Activated CD8-positive, alpha-beta memory T cell treated with anti-CD3 and anti-CD28 coated beads for 1 hour (primary cell): ENCODE measurements at places on chromosomes 6 and 20.

GRCh38 chr6:54427396-54427937 is 119.2 kb downstream of the TINAG start:
- no peak for DNase-seq

- no peak for DNase-seq
Observed at GRCh38 chr6:24078200-24078599, 47.8 kb upstream of the NRSN1 start.

GRCh38 chr6:49607391-49607982 is 29.2 kb downstream of the RHAG start:
- no peak for DNase-seq

GRCh38 chr6:140581601-140582000 is 1207.2 kb upstream of the CITED2 start:
- no peak for DNase-seq

DNA sequence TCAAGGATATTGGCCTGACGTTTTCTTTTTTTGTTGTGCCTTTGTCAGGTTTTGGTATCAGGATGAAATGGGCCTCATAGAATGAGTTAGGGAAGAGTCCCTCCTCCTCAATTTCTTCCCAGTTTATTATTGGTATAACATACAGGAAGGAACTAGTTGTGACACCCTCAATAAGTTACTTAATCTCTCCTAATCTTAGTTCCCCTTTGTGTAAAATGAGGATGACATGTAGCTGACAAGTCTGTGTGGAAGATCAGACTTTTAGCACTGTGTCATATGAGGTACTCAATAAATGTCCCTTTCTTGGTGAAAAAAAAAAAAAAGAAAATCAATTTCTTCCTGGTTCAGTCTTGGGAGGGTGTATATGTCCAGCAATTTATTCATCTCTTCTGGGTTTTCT is 155.8 kb downstream of the PDE7B start:
- DNase-seq = no peak

- DNase-seq = no peak
Observed at GRCh38 chr20:63822276-63822696, 8.8 kb downstream of the ZBTB46 start.

- no peak for DNase-seq
Observed at GRCh38 chr20:54456423-54456822, 19.0 kb upstream of the DOK5 start.

DNA sequence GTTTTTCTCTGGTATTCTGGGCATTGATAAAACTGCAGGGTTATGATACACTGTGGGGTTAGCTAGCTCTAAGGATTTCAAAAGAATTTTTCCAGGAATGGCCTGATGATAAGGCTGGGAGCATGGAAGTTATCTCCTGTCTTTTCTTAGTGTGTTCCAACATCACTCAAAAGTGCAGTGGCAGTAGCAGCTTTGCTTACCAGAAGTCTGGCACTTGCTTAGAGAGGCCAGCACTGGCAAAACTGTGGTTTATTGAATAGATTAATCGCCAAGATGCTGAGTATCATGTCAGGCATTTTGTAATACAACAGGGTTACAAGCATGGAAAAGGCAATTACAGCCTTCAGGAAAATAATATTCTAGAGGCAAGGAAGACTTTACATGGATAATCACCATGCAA is 719.5 kb upstream of the GJE1 start:
- no peak for DNase-seq

DNA sequence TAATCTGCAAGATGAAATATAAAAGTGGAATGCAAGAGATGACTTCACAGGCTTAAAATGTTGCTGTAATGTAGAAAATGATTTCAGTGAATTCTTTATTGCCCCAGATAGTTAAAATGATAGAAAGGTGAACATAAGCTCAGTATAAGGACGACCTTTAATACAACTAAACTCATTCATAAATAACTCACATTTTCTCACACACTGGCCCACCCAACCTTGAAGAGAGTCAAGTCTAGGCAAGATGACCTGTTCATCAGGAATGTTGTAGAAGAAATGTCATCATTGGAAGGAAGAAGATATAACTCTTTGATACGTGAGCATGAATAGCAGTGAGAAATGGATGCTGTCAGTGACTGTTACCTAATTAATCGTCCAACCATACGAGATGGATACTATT is 111.1 kb upstream of the SASH1 start:
- no peak for DNase-seq

DNA sequence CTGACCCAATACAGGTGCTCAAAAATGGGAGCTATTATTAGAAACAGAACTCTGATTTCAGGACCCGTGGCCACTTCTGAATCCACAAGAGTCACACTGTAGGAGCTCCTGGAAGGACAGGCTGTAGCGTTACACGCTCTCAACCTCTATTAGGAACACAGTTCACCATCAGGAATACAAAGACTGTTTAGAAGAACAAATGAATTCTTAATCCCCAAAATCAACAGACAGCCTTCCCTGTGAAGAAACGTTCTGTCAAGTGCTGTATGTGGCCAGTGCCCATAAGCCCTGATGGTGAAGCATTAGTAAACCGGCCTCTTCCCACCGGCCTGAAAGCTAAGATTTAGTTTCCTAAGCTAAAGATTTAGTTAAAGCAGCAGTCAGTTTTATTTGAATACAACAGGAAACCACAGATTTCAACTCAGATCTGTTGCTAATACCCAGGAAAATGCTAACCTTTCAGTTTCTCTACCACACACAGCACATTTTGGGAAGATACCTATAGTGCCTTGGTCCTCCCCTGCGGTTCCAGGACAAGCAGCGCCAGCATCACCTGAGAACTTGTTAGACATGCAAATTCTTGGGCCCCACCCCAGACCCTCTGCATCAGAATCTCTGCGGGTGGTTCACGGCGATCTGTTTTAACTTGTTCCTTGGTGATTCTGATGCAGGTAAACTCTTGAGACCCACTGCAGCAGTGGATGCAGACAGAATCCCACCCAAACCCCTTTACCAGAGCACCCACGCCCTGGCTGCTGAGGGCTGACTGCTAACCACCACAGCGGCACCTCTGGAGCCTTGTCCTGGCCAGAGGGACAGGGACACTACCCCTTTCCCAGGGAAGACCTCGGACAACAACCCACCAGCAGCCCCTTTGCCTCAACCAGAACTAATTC is 33.4 kb downstream of the MTRES1 start:
- no peak for DNase-seq

DNA sequence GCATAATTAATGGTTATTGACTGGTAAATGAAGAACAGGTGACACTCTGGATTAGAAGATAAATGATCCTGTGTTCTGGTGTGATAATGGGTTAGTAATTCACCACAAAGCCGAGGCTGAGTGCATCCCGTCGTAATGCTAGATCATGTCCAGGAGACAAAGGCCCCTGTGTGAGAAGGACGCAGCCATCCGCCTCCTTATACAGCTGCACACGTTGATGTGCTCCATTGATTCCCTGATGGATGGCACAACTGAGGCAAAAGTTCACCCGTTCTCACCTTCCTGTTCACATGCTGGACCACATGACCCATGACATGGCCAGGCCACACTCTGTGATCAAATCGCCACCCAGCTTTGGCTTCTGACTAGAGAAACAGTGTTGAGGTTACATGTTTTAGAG is 136.1 kb downstream of the FOXC1 start:
- no peak for DNase-seq

- no peak for DNase-seq
Observed at GRCh38 chr20:21104921-21105320, 1.2 kb downstream of the LINC00237 start.

- DNase-seq = no peak
Observed at GRCh38 chr20:52172392-52173047, 19.1 kb downstream of the ZFP64 start.

GRCh38 chr20:29878777-29879442 is 1378.6 kb upstream of the DEFB115 start:
- no peak for DNase-seq

GRCh38 chr20:64278317-64278681 is 22.8 kb downstream of the PCMTD2 start:
- DNase-seq = no peak

DNA sequence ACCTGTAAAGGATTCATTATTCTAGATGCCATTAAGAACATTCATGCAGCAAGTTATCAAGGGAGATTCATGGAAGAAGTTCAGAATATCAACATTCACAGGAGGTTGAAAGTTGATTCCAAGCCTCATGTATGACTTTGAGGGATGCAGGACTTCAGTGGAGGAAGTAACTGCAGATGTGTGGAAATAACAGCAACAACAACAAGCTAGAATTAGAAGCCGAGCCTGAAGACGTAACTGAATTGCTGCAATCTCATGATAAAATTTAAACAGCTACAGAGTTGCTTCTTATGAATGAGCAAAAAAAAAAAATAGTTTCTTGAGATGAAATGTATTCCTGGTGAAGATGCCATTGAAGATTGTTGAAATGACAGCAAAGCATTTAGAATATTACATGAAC is 73.3 kb upstream of the NXT1 start:
- no peak for DNase-seq

GRCh38 chr6:169648092-169648491 is 53.7 kb downstream of the WDR27 start:
- DNase-seq = no peak

GRCh38 chr6:118309337-118310093 is 238.6 kb upstream of the PLN start:
- no peak for DNase-seq

GRCh38 chr6:38149531-38149930 is 330.0 kb downstream of the ZFAND3 start:
- no peak for DNase-seq

DNA sequence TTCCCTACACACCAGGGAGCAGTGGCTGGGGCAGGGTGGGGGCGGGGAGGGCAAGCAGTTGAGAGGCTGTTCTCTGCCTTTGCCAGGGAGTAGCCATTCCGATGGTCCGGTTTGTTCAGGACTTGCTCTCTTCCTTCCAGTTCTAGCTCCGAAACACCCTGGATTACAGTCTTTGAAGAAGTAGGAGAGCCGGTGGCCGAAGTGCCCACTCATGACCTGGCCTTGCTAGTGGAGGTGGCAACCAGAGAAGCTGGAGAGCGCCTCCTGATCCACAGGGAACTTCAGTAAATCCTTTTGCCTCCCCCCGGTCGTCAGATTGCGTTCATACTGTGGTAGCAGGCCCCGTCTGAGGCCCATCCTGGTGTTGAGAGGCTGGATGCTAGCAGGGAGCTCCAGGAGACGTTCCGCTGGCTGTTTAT is 92.8 kb downstream of the ARID1B start:
- DNase-seq = no peak

DNA sequence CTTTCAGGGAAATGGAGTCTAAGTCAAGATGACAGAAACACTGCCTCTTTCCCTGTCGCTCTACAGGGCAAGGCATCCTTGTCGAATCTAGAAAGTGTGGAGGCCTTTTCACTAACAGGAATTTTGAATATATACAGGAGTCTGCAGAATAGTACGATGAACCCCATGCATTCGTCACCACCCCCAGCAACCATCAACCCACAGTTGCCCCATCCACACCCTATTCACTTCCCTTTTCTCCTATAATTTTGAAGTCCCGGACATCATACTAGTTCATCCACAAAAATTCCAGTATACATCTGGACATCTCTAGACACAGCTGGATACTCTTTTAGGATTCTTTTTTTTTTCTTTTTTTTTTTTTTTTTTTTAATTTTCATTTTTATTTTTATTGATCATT is 80.7 kb upstream of the RIN2 start:
- no peak for DNase-seq

DNA sequence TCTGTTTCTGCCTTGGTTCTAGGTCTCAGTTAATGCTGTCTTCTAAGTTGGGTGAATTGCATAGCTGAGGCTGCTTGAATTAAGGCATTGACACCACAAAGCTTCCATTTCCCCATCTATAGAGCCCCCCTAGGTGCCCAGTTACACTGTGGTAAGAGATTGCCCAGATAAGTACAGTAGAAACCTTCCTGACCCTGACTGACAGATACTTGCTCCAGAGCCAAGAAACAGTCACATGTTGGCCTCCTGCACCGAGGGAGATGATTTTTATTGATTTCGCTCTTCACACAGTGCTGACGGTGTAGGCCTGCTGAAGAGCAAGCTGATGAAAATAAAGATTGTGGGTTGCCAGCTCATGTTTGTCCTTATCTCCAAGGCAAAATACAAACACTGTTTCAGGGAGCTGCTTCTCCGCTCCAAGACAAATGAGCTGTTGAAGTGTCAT is 67.9 kb downstream of the TRMT11 start:
- no peak for DNase-seq

DNA sequence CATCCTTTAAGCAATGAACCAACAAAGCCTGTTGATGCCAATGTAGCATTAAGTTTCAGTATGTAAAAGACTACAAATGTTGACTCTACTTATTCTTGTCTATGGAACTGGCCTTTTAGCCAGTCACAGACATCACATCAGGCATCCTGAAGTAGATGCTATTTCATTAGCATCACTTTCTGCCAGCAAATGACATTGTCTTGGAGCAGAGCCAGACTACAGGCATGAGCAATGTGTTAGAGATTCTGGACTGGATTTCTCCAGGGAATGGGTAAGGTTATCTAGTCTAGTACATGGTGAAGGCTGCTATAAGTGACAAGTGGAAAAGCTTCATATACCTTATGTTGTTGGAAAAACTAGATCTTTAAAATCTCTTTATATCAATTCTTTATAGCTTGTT is 142.9 kb downstream of the ADGRB3 start:
- no peak for DNase-seq

GRCh38 chr20:35192118-35192872 is 20.4 kb downstream of the PROCR start:
- no peak for DNase-seq

DNA sequence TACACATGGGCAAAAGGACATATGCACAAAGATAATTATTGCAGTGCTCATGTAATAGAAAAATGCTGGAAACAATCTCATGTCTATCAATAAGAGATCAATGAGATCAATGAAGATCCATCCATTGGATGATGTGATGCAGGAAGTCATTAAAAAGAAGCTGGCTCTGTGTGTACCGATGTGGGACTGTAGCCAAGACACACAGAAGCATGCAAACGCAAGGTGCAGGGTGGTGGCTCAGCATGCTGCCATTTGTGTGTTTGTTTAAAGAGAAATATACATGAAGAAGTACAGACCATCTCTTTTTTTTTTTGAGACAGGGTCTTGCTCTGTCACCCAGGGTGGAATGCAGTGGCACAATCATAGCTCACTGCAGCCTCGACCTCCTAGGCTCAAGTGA is 33.1 kb upstream of the KCNB1 start:
- DNase-seq = no peak

DNA sequence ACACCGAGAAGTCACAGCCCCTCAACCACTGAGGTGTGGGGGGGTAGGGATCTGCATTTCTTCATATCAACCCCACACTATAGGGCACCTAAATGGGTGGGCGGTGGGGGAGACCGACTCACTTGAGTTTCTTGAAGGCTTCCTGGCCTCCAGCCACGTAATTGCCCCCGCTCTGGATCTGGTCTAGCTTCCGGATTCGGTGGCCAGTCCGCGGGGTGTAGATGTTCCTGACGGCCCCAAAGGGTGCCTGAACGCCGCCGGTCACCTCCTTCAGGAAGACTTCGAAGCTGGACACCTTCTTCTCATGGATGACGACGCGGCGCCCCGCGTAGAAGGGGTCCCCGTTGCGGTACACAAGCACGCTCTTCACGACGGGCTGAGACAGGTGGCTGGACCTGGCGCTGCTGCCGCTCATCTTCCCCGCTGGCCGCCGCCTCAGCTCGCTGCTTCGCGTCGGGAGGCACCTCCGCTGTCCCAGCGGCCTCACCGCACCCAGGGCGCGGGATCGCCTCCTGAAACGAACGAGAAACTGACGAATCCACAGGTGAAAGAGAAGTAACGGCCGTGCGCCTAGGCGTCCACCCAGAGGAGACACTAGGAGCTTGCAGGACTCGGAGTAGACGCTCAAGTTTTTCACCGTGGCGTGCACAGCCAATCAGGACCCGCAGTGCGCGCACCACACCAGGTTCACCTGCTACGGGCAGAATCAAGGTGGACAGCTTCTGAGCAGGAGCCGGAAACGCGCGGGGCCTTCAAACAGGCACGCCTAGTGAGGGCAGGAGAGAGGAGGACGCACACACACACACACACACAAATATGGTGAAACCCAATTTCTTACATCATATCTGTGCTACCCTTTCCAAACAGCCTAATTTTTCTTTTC is at the start of gene DCDC2:
Gene DCDC2 (minus strand): TSS at position 724 of the 883 bp plus-strand sequence. CDS start 309 bp downstream, at position 415.
- DNase-seq = no peak
